ENCODE measurements at places on chromosomes 11 and 22.

DNA sequence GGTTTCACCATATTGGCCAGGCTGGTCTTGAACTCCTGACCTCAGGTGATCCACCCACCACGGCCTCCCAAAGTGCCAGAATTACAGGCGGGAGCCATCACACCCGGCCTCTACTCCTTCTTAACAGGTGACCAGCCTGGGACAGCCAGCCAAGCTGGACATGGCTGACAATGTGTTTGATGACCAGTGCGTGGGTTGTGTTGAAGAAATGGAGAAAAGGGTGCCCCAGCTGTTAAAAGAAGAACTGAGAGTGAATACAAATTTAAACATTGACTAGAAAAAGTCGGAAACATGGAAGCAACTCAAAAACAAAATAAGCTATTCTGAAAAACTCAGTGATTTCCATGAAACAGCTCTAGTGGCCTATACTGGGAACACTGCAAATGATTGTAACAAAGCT is 86.5 kb upstream of the CLPB start:
- no peak for DNase-seq

DNA sequence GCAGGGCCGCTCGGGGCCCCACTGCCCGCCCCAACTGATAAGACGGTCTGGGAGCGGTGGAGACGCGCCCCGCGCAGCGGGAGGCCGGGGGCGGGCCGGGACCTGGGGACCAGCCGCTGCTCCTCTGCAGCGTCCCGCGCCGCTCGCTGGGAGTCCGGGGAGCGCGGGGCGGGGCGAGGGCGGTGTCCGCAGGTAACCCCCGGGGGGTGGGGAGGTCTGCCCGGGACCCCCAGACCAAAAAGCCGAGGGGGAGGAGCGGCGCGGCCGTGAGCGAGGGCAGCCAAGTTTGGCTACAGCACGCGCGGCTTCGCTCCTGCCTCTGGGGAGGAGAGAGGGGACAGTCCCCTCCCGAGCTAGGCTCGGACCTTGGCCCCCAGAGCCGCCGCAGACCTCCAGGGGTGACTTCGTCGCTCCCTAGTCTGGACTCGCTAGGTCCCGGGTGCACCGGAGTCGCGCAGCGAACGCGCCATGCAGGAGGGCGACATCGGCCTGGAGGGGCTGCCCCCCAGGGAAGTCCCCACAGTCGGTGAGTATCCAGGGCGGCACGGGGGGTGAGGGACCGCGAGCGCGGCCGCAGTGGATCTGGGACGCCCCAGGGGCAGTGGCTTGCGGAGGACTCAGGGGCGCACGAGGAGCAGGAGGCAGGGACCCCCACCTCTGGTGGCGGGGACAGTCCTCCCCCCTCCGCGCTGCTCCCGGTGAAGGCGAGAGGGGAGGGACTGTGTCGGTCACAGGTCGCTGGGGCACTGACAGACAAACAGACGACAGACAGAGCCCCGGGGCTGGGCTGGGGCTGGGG is 92.3 kb upstream of the ANO1 start:
- DNase-seq, result no peak

DNA sequence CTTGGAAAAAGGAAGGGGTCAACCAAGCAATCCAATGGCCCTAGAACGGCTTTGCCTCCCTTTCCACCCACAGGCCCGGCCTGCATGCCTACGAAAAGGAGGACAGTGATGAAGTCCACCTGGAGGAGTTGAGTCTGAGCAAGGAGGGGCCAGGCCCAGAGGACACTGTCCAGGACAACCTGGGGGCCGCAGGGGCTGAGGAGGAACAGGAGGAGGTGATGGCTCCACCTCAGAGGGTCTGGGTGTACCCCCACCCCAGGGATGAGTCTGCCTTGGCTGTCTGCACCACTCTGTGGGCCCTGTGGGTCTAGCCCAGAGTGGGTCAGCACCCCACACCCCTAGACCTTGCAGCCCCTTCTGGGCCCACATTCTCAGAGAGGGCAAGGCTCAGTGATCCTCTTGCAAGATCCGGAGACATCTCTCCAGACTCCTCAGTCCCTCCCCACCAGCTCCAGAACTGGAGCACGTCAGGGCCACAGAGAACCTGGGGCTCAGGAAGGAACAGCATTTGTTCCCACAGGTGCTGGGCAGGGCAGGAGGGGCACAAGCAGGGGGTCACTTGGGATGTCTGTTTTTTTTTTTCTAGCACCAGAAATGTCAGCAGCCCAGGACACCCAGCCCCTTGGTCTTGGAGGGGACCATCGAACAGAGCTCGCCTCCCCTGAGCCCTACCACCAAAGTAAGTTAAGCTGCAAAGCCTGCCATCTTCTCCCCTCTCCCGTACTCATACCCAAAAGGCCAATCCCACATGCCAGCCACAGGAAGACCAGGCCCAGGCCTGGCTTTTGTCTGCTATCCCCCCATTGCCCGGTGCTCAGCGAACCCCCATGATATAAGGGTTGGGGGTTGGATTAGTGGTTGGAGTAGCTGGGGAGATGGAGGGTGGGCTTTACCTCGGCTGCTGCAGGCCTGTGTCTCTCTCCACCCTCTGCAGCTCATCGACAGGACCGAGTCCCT is 8.1 kb downstream of the PRR33 start:
- no peak for DNase-seq

DNA sequence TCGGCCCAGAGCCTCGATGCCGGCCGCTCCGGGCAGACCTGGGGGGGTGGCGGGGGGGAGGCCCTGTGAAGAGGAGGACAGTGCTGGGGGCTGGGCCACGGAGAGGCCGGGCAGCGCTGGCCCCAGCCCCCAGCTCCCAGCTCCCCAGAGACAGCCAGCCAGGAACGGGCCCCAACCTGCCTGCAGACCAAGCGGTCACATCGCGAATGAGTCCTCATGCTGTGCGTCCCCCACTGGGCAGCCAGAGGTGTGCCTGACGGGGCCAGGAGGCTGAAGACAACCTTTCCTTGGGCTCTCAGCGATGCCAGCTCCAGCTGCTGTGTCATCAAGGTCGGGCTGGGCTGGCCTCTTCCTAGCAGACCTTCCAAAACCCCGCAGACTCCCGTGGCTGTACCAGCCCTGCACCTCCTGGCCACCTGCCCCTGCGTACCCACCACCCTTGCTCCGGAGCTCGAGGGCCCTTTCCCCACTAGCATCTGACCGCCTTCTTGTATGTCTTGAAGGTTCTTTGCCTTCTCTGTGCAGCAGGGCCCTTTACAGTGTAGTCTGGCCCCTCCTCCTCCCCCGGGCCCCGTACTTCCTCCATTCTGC is 88.4 kb downstream of the CDKN1C start:
- no peak for DNase-seq

DNA sequence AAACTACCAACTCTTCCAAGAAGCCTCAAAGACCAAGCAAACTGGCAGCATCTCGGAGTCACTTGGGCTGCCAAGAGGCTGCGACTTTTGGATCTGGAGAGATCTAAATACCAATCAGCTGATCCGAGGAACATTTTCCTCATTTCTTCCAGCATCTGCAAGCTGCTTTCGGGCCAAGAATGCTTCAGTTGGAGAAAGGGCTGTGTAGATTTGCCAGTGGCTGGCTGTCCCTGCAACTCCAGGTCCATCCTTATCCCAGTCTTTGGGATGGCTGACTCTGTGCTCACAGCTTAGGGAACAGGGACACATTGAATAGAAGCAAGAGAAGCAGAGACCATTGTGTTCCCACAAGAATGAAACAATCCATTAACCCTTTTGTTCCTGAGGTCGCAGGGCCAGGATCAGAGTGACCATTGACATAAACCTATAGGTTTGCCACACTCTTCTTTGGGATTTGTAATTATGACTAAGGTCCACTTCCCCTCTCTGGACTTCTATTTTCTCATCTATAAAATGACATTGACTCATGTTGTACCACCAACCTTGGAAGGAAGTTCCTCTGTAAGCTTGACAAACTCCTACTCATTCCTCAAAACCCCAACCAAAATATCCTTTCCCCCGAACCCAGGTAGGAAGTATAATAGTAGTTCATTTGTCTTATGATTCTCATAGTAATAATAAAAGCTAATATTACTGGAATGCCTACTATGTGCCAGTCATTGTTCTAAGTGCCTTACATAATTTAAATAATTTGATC is 340.8 kb downstream of the MN1 start:
- DNase-seq, result no peak

GRCh38 chr11:3894128-3894731 is 38.8 kb downstream of the STIM1 start:
- no peak for DNase-seq

GRCh38 chr22:19127329-19128008 is 3.6 kb upstream of the TSSK2 start:
- no peak for DNase-seq

DNA sequence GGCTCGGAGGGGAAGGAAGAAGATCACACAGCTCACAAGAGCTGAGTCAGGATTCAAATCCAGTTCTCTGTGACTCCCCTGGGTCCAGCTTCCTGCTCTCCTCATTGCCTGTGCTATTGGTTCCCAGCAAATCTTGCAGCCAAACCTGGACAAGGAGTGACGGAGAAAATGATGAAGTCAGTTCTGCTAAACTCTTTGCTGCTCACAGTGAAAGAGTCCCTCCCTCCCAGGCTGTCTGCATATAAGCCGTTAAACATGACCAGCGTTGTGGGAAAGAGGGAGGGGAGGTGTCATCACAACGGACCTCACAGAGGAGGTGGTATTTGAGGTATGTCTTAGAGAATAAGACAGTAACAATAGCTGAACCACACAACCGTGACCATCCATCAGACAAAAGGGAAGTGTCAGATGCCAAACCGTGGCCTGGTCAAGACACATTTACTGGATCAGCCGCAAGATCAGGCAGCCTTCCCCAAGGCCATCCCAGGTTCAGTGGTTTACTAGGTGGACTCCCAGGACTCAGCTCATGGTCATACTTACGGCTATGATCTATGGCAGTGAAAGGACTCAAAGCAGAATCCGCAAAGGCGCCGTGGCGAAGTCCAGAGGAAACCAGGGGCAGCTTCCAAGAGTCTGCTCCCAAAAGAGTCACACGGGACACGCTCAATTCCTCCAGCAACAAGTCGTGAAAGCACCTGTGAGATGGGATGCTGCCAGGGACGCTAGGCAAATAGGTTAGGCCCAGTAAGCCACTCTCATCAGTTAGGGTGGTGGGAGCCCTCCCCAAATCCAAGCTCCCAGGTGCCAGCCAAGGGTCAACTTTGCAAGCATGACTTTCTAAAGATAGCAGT is 2.8 kb upstream of the CYTH4 start:
- no peak for DNase-seq

- DNase-seq, result peak; percentile 43
Observed at GRCh38 chr11:133215596-133216230, 316.6 kb downstream of the OPCML start.

DNA sequence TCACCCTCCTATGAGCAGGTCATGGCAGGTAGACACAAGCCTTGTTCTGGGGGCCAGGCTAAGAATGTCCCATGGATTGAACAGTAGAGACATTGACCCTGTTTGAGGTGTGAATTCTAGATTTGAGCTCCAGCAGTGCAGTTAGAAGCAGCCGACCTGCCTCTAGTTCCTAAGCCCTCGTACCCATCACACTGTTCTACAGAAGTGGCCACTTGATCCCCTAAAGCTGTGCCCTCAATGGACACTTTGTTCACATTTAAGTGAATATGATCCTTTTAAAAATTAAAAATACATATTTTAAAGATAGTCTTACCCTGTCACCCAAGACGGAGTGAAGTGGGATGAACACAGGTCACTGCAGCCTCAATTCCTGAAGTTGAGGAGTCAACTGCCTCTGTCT is 122.0 kb downstream of the MED15 start:
- DNase-seq, result no peak

GRCh38 chr11:7690648-7691047 is 15.6 kb downstream of the OVCH2 start:
- no peak for DNase-seq

DNA sequence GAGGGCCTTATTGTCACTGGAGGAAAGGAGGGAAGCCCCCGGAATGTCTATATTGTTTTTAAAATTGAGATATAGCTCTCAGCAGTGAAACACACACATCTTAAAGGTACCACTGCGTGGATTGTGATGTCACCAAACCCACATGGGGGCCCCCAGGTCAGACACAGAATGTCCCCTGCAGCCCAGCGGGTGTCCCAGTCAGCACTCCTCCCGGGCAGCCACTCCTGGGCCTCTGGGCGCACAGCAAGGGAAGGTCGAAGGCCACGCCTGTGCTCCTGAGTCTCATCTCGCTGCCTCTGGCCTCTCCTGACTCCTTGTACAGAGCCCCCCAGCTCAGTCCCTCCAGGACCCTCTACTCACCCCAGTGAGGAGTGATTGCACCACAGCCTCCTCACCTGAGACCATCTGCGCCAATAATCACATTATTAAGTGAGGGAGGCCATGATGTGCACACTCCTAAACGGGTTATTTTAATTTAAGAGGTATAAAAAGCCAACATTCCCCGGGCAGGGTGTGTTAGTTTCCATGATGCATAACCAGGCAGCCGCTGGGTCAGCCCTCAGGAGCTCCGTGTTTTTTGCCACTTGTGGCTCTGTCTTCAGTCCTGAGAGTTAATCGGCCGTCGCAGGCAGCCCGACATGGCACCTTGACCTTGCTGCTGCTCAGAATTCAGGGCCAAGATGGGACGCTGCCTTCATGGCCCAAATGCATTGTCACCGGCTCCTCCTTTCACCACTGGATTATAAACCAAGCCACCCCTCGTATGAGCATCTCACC is 1089.3 kb downstream of the BRD1 start:
- no peak for DNase-seq

GRCh38 chr11:97237151-97237550 is 847.3 kb downstream of the JRKL start:
- DNase-seq, result no peak

DNA sequence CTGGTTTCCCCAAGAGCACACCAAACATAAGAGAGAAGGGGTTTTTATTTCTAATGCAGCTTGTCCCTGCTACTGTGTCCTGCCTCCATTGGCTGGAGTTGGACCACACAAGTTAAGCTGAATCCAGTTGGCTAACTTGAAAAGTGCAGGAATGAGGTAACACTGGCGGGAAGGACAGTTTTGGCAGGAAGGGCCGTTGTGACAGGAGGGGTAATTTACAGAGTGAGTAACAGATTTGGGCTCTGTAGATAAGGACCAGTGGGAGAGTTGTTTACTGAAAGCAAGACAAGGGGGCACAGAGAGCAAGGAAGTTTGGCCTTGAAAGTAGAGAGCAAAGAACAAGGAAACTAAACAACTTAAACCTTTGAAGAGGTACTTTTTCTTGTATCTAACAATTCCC is 1623.3 kb upstream of the RAG2 start:
- no peak for DNase-seq

- DNase-seq, result no peak
Observed at GRCh38 chr11:119108146-119108856, 1.2 kb downstream of the C2CD2L start.

- no peak for DNase-seq
Observed at GRCh38 chr11:102184269-102184987, 74.2 kb downstream of the YAP1 start.

DNA sequence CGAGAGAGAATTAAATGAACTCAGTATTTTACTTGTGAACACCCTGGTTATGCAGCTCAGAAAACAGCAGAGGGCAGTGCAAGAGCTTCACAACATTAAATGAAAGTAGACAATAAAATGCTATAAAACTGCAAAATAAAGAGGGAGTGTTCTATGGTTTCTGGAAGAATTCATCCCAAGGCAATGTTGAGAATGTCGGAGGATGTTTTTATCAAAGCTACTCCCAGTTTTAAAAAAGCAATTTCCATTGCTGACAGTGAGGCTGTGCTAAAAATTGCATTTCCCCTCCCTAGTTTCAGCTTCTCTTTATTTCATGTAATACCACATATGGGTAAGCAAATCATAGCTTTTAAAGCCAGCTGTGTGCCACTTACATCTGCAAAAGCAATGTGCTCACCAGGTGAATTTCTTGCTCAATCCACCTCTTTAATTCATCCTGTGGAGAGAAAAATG is 296.8 kb downstream of the RAB38 start:
- no peak for DNase-seq

GRCh38 chr11:128341280-128342248 is 245.8 kb downstream of the ETS1 start:
- DNase-seq, result no peak

- DNase-seq, result no peak
Observed at GRCh38 chr22:19693981-19694670, 20.2 kb upstream of the SEPTIN5 start.
